ENCODE measurements at places on chromosomes 3 and 15. TPM values are rescaled to one million over a fixed set of nuclear protein-coding genes. Genes with fewer than 3 reads are reported as not detected.

The NTRK3 gene
- not detected for total RNA-seq

The KBTBD8 gene
- total RNA-seq = 2.6 TPM

The CCR3 gene
- total RNA-seq = not detected

The ADAMTS9 gene
- 2.7 TPM for total RNA-seq

The ACKR2 gene
- 0.52 TPM for total RNA-seq

The TGM4 gene
- total RNA-seq = 0.91 TPM

The PLEKHO2 gene
- total RNA-seq = 7.5 TPM

The PRRT3 gene
- 2.0 TPM for total RNA-seq

The IGSF10 gene
- total RNA-seq = under 0.01 TPM

The NPAP1 gene
- total RNA-seq = not detected

The CD96 gene
- total RNA-seq = 0.16 TPM

The SUSD5 gene
- 1.4 TPM for total RNA-seq

The GUCA1C gene
- total RNA-seq = not detected

The PLXND1 gene
- 2.3 TPM for total RNA-seq

The UNC13C gene
- 0.75 TPM for total RNA-seq

The VIPR1 gene
- total RNA-seq = 4.7 TPM

The NR1I2 gene
- total RNA-seq = not detected

The ISG20 gene
- total RNA-seq = 2.9 TPM

The STAC gene
- total RNA-seq = 19.3 TPM

The C3orf22 gene
- not detected for total RNA-seq

The CNTN3 gene
- 29.8 TPM for total RNA-seq

The ILDR1 gene
- total RNA-seq = 0.21 TPM

The LDHAL6B gene
- not detected for total RNA-seq

The STRIT1 gene
- total RNA-seq = not detected

The ISLR2 gene
- total RNA-seq = under 0.01 TPM

The PLCH1 gene
- total RNA-seq = 4.3 TPM

The OR4F6 gene
- not detected for total RNA-seq

The CPN2 gene
- total RNA-seq = not detected

The ST3GAL6 gene
- 3.5 TPM for total RNA-seq

The CLDN18 gene
- not detected for total RNA-seq

The CAND2 gene
- total RNA-seq = 1.7 TPM

The GOLGA8H gene
- 0.17 TPM for total RNA-seq

The TIGIT gene
- total RNA-seq = not detected

The CIDEC gene
- total RNA-seq = not detected

The ITIH1 gene
- not detected for total RNA-seq

The TAGLN3 gene
- 0.50 TPM for total RNA-seq

The CLDN16 gene
- total RNA-seq = 0.33 TPM

The CKMT1A gene
- total RNA-seq = 41.5 TPM

The NECTIN3 gene
- total RNA-seq = 7.5 TPM

The PHC3 gene
- total RNA-seq = 43.0 TPM

The LMCD1 gene
- total RNA-seq = 1.9 TPM

The FILIP1L gene
- total RNA-seq = 8.5 TPM

The STT3B gene
- 149 TPM for total RNA-seq

The ITIH4 gene
- total RNA-seq = 5.6 TPM

The CILP gene
- not detected for total RNA-seq

The ITIH3 gene
- total RNA-seq = not detected

The PPP1R14D gene
- not detected for total RNA-seq

The RGMA gene
- 0.64 TPM for total RNA-seq

The MASP1 gene
- total RNA-seq = not detected

The KNSTRN gene
- total RNA-seq = 49.7 TPM

The DUOXA2 gene
- total RNA-seq = not detected

The MITF gene
- total RNA-seq = 5.7 TPM

The SH2D7 gene
- not detected for total RNA-seq

The COMMD2 gene
- 38.8 TPM for total RNA-seq

The GOLGA6L10 gene
- total RNA-seq = 0.33 TPM

The KIF15 gene
- 0.67 TPM for total RNA-seq

The KLHL6 gene
- total RNA-seq = 0.08 TPM

The NANOGP8 gene
- not detected for total RNA-seq

The OXTR gene
- total RNA-seq = 8.0 TPM

The MAGEL2 gene
- total RNA-seq = not detected

Measured in mammary epithelial cell (primary cell).